Aorta (tissue), 5 donors: ENCODE measurements at places on chromosomes 16 and 17. TPM values are rescaled to one million over a fixed set of nuclear protein-coding genes. Genes with fewer than 3 reads are reported as not detected.

- no peaks in the 10 kb centered on the region for H3K27me3 ChIP-seq
- H3K4me1 ChIP-seq, result no peaks in the 10 kb centered on the region
- DNase-seq, result no peak
- H3K4me3 ChIP-seq, result no peak overlapping the region
- H3K36me3 ChIP-seq, result no peaks in the 10 kb centered on the region
Observed at GRCh38 chr17:56773124-56773523, 60.6 kb downstream of the C17orf67 start.

- DNase-seq, result no peak
- H3K4me1 ChIP-seq, result no peaks in the 10 kb centered on the region
- no peaks in the 10 kb centered on the region for H3K36me3 ChIP-seq
Observed at GRCh38 chr16:59880611-59881010, 1146.5 kb upstream of the GOT2 start.

DNA sequence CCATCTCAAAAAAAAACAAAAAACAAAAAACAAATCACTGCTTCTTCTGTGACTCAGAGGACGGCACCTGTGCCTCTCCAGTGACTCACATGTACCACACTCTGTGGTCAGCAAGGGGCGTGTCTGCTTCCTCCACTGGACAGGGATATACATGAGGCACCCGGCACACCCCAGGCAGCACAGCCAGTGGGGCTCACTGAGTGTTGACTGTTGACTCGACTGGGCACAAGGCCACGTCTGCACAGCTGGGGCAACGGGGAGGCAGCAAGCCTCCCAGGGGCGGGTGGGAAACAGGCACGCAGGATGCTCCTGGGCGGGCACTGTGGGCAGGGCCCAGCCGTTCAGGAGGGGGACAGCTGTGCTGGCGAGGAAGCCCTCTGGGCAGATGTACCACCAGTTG, 64.1 kb downstream of the TIMM22 start:
- peak; percentile 86 for DNase-seq
- peaks cover under 1% of the 10 kb centered on the region for H3K36me3 ChIP-seq
- H3K4me3 ChIP-seq, result no peak overlapping the region
- H3K27ac ChIP-seq, result no peak overlapping the region

- H3K36me3 ChIP-seq, result no peaks in the 10 kb centered on the region
- H3K4me3 ChIP-seq, result no peak overlapping the region
- H3K27me3 ChIP-seq, result no peaks in the 10 kb centered on the region
- DNase-seq, result peak; percentile 96
Observed at GRCh38 chr16:57815987-57816745, 13.9 kb upstream of the KIFC3 start.

- no peak overlapping the region for H3K27ac ChIP-seq
- no peaks in the 10 kb centered on the region for H3K36me3 ChIP-seq
- no peak for DNase-seq
- H3K4me1 ChIP-seq, result no peaks in the 10 kb centered on the region
Observed at GRCh38 chr17:40852364-40852763, 14.7 kb downstream of the KRT12 start.

DNA sequence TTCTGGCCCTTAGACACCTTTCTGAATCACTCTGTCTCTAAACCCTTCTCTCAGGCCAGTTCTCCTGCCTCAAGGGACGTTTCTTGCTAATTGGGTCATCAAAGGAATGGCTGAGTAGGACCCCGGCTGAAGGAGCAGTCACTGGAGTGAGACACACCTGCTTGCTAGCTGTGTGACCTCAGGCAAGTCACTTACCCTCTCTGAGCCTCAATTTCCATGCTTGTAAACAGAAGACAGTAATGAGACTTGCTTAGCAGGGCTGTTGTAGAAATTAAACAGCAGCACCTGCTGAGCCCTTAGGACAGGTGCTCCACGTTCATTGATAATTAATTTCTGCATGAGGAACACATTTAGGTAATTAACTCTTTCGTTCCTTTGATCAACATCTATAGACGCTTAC, 6.8 kb downstream of the CIBAR2 start:
- H3K27ac ChIP-seq, result no peak overlapping the region
- H3K27me3 ChIP-seq, result no peaks in the 10 kb centered on the region
- no peaks in the 10 kb centered on the region for H3K4me1 ChIP-seq
- no peak overlapping the region for H3K4me3 ChIP-seq
- no peak for DNase-seq

DNA sequence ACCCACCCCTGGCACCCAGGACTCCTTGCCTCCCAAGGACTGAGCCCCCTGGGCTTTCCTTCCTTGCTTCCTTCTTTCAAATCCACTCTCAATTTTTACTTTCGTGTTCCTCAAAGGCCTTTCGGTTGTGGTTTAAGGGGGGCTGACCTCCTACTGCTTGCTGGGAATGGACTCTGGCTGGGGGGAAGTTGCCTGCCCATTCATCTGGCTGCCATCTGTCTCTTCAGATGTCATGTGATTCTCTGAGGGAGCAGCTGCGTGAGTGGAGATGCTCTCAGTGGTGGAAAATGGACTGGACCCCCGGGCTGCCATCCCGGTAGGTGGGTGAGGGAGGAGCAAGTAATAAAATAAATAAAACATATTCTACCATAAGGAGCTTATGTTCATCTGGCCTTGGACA, 93.8 kb upstream of the RPRML start:
- H3K4me1 ChIP-seq, result no peaks in the 10 kb centered on the region
- no peak overlapping the region for H3K4me3 ChIP-seq
- H3K36me3 ChIP-seq, result no peaks in the 10 kb centered on the region
- DNase-seq, result peak; percentile 68
- H3K27me3 ChIP-seq, result no peaks in the 10 kb centered on the region
- H3K27ac ChIP-seq, result no peak overlapping the region

GRCh38 chr17:21353326-21354010, 22.7 kb upstream of the KCNJ12 start:
- no peaks in the 10 kb centered on the region for H3K4me1 ChIP-seq
- DNase-seq, result peak; percentile 34
- H3K27ac ChIP-seq, result no peak overlapping the region

DNA sequence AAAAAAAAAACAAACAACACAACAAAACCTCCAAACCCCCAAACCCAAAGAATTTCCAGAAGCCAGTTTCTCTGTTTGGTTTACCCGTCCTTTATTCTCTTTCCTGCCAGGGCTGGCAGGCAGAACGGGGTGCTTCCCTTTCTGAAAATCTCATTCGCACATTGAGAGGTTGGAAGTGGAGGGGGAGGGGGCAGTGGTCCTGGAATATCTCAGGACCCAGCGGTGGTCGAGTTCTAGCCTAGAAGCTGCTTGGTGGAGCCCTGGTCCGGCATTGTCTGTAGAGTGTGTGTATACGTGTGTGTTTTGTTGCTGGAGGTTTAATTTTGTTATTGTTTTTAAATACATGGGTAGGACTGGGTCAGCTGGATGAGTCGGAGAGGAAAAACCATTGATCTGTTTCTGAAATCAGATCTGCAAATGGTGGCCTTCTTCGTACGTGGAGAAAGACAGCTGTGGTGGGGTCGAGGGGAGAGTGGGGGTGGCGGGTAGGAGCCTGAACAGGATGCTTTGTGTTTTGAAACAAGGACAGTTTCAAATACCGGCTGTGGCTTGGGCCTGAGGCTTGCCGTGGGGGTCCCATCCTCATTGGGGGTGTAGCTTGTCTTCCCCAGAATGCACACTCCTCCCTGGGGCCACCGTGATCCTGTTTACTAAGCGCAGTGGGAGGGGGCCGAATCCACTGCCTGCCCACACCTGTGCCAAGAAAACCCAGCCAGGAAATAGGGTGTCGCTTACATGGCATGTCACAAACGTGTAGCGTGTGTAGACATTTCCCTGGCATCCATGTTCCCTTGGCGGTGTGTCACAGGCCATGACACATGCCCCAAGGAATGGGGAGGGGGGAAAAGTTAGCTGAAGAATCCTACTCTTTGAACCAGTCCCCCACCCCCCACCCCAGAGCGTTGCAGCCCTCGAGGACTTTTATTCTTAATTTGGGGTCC, 1.6 kb downstream of the CMIP start:
- no peaks in the 10 kb centered on the region for H3K36me3 ChIP-seq
- H3K4me3 ChIP-seq, result no peak overlapping the region
- no peak overlapping the region for H3K27ac ChIP-seq
- no peaks in the 10 kb centered on the region for H3K4me1 ChIP-seq

GRCh38 chr17:64320613-64321553, 57.8 kb upstream of the TEX2 start:
- no peak overlapping the region for H3K4me3 ChIP-seq
- H3K27me3 ChIP-seq, result no peaks in the 10 kb centered on the region
- H3K27ac ChIP-seq, result no peak overlapping the region
- H3K36me3 ChIP-seq, result no peaks in the 10 kb centered on the region
- DNase-seq, result no peak
- no peaks in the 10 kb centered on the region for H3K4me1 ChIP-seq

Gene IRX6
- not detected for polyA plus RNA-seq

Gene GPS1
- polyA plus RNA-seq, result 47.6 TPM
